ENCODE measurements at places on chromosomes 12 and 14.

DNA sequence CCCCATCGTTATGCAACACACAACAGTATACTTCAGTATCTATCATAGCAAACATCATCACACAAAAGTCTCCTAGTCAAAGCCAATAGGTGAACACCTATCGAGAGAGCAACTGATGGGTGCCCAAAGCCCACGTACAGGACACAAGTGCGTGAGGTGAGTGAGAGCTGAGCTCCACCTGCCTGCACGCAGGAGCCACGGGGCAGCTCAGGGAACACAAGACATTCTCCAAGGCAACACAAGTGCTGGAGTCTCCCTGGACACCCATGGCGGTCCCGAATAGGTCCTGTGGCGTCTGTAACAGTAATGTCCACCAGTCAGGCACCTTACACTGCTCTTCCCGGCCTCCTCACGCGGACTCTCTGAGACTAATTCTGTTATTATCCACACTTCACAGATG lies 44.3 kb downstream of the CDC42BPB start:
- no peak for DNase-seq

DNA sequence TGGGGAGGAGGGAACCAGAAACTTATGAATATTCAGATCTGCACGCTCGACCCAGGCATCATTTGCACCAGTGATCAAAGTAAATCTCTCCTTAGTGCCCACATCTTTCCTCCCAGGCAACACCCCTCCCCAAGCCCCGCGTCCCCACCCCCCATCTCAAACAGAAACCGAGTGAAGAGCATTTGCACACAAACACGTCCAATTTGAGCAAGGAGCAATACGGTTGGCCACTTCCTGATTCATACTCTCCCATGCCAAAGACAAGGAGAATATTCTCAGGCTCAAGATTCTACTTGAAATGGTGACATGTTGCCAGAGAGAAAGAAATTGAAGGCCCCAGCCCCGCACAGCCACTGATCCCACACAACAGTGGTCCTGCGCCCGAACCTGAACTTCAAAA lies 7.1 kb downstream of the FOXN3 start:
- no peak for DNase-seq

- DNase-seq, result no peak
Measured at GRCh38 chr14:53380052-53380866, 227.1 kb upstream of the DDHD1 start.

DNA sequence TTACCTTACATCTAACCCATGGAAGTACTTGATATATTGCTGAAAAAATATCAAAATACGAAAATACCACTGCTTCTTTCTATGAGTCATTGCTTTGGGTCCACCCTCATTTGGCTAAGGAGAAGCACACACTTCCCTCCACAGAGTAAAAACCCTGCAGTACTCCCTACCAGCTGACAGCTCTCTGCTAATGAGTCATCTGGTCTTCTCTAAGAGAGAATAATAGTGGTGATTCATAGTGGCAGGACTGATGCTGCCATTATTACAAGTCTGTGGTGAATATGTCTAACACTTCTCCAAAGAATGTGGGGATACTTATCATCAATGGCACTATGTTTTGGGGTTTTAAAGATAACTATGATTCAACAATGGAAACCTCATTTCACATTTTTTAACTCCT lies 90.7 kb downstream of the PPFIA2 start:
- DNase-seq, result no peak
